ENCODE measurements at places on chromosomes 1 and 21. TPM values are rescaled to one million over a fixed set of nuclear protein-coding genes. Genes with fewer than 3 reads are reported as not detected.
A peak's percentile ranks its signal among the peaks of the same experiment; 100 is the strongest.

DNA sequence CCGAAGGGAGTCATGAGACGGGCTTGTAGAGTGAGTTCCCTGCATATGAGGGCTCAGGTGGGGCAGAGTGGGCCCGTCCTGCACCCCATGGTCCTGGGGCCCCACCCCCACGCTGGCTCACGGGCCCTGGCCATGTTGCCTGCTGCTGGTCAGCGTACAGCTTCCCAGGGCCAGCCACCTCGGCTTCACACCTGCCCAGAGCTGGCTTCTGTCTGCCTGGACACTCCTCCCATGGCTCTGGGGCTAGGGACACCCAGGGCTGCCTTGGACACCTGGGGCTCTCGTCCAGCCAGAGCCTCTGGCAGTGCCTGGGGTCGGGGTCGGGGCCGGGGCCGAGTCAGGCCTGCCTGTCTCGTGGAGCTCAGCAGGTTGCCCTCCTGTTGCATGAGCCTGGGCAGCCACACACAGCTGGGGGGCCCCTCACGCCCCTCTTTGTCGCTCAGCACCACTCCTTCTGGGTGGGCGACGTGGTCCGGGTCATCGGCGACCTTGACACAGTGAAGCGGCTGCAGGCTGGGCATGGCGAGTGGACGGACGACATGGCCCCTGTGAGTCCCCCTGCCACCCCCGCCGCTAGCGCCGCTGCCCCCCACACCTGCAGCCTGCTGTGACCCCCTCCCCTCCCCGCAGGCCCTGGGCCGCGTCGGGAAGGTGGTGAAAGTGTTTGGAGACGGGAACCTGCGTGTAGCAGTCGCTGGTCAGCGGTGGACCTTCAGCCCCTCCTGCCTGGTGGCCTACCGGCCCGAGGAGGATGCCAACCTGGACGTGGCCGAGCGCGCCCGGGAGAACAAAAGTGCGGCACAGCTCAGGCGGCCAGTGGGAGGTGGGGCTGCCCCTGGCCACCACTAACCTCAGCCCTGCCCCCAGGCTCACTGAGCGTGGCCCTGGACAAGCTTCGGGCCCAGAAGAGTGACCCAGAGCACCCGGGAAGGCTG is 5.5 kb upstream of the MMP23B start:
- no peak overlapping the region for H3K27ac ChIP-seq
- H3K27me3 ChIP-seq, result no peaks in the 10 kb centered on the region
- no peaks in the 10 kb centered on the region for H3K36me3 ChIP-seq
- no peak for DNase-seq

- peaks cover 30% of the 10 kb centered on the region for H3K4me1 ChIP-seq
- no peaks in the 10 kb centered on the region for H3K36me3 ChIP-seq
- no peak overlapping the region for H3K4me3 ChIP-seq
- no peak overlapping the region for H3K27ac ChIP-seq
These were observed 5.2 kb downstream of the COQ8A start for GRCh38 chr1:226945106-226945857.

DNA sequence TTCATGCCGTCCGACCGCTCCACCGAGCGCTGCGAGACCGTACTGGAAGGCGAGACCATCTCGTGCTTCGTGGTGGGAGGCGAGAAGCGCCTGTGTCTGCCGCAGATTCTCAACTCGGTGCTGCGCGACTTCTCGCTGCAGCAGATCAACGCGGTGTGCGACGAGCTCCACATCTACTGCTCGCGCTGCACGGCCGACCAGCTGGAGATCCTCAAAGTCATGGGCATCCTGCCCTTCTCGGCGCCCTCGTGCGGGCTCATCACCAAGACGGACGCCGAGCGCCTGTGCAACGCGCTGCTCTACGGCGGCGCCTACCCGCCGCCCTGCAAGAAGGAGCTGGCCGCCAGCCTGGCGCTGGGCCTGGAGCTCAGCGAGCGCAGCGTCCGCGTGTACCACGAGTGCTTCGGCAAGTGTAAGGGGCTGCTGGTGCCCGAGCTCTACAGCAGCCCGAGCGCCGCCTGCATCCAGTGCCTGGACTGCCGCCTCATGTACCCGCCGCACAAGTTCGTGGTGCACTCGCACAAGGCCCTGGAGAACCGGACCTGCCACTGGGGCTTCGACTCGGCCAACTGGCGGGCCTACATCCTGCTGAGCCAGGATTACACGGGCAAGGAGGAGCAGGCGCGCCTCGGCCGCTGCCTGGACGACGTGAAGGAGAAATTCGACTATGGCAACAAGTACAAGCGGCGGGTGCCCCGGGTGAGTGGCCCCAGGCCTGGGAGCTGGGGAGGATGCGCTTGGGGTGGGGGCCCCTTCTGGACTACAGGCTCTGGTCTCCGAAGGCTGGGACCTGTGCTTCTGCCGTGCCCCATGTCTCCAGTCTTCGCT is 1.1 kb downstream of the SKI start:
- peak overlapping the region; percentile 78 for H3K27ac ChIP-seq
- peaks cover 28% of the 10 kb centered on the region for H3K36me3 ChIP-seq
- peak overlapping the region; percentile 83 for H3K4me3 ChIP-seq

GRCh38 chr1:160221089-160221488 is 15.9 kb downstream of the PEA15 start:
- no peak overlapping the region for H3K4me3 ChIP-seq
- no peak overlapping the region for H3K27ac ChIP-seq
- H3K27me3 ChIP-seq, result no peaks in the 10 kb centered on the region

DNA sequence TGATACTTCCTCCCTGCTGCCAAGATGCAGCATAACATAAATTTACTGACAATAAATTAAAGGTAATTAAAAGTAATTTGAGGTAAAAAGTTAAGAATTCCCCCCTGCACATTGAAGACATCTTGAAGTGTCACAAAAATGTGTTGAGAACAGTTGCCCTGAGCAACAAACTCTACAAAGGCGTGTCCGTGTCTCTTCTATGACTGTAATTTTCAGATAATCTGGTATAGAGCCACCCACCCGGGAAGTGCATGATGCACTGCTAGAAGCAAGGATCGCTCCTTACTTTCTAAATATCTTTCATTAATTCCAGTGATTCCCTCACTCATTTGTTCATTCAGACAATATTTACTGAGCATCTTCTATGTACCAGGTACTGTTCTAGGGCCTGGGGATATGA is 11.0 kb upstream of the CASQ1 start:
- H3K36me3 ChIP-seq, result no peaks in the 10 kb centered on the region
- no peaks in the 10 kb centered on the region for H3K4me1 ChIP-seq
- no peaks in the 10 kb centered on the region for H3K27me3 ChIP-seq
- no peak overlapping the region for H3K4me3 ChIP-seq

GRCh38 chr21:42003051-42003461 is 7.1 kb downstream of the ZBTB21 start:
- H3K4me3 ChIP-seq, result no peak overlapping the region
- no peak for DNase-seq
- H3K36me3 ChIP-seq, result peaks cover 11% of the 10 kb centered on the region
- H3K4me1 ChIP-seq, result peaks cover 14% of the 10 kb centered on the region
- no peak overlapping the region for H3K27ac ChIP-seq

- DNase-seq, result no peak
- no peaks in the 10 kb centered on the region for H3K36me3 ChIP-seq
- no peaks in the 10 kb centered on the region for H3K27me3 ChIP-seq
- no peak overlapping the region for H3K4me3 ChIP-seq
These were observed 1486.3 kb downstream of the BRINP3 start for GRCh38 chr1:188991221-188991930.

GRCh38 chr1:93768380-93768863 is 86.8 kb upstream of the BCAR3 start:
- no peaks in the 10 kb centered on the region for H3K27me3 ChIP-seq
- peaks cover 6% of the 10 kb centered on the region for H3K4me1 ChIP-seq

DNA sequence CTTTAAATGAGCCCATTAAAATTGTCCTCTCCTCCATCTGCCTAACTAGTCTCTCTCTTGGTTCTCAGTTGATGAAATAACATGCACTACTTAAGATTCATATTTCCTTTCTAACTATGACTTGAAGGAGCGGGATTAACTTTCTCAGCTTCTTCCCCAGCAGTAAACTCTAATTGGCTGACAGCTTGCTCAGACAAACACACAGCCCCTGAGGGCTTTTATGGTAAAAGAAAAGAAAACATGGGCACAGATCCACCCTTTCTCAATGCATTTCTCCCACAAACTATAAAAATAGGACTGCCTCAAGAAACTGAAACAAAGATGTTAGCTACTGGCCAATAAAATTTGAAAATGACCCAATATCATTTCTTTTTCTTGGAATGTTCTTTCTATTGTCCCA is 703.1 kb downstream of the ADGRL2 start:
- H3K27me3 ChIP-seq, result no peaks in the 10 kb centered on the region
- no peaks in the 10 kb centered on the region for H3K4me1 ChIP-seq

- no peaks in the 10 kb centered on the region for H3K36me3 ChIP-seq
- no peaks in the 10 kb centered on the region for H3K27me3 ChIP-seq
- H3K27ac ChIP-seq, result no peak overlapping the region
- DNase-seq, result no peak
These were observed 13.9 kb downstream of the WNT2B start for GRCh38 chr1:112522621-112523020.

The SYNC gene
- not detected for polyA plus RNA-seq

DNA sequence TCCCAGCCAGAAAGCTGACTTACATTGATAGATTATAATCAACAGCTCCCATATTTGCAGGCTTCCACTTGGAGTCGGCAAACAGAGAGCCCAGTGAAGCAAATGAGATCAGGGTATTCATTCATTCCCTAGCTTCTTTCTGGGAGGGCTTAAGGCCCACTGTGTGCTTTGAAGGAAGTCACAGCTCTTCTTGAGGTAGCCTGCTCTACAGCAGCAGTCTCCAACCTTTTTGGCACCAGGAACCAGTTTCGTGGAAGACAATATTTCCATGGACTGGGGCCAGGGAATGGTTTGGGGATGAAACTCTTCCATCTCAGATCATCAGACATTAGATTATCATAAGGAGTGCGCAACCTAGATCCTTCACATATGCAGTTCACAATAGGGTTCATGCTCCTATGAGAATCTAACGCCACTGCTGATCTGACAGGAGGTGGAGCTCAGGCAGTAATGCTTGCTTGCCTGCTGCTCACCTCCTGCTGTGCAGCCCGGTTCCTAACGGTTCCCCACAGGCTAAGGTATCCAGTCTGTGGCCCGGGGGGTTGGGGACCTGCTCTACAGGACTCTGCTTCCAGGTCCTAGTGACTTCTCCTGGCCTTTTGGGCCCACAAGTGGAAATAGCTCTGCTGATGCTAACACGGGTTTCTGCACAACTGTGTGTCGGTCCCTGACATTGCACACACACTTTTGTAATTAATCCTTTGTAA is 13.7 kb upstream of the ADAM30 start:
- no peaks in the 10 kb centered on the region for H3K4me1 ChIP-seq
- no peak overlapping the region for H3K4me3 ChIP-seq
- no peaks in the 10 kb centered on the region for H3K27me3 ChIP-seq
- H3K36me3 ChIP-seq, result peaks cover under 1% of the 10 kb centered on the region
- DNase-seq, result no peak

GRCh38 chr1:152933196-152933595 is 13.8 kb upstream of the SPRR5 start:
- H3K36me3 ChIP-seq, result no peaks in the 10 kb centered on the region
- H3K4me3 ChIP-seq, result no peak overlapping the region
- H3K27me3 ChIP-seq, result no peaks in the 10 kb centered on the region
- no peak overlapping the region for H3K27ac ChIP-seq

DNA sequence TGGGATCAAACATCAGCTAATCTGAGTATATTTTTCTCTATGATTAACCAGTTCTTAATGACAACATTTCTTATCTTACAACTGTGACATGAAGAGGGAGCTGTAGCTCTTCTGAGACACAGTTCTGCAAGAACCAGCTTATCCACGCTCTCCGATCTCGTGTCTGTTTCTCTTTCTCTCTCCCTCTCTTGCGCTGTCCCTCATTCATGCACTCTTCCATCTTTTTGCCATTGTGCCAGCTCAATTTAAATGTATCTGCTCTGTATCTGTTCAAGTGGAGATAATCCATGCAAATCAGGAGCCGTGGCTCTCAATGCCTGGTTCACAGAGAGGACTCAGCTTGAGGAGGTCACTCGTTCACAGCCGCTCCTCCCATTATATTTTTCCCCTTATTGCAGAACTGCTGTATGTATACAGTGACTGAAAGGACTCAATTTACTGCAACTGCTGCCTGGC is 494.7 kb upstream of the ADGRL2 start:
- no peaks in the 10 kb centered on the region for H3K36me3 ChIP-seq
- H3K27ac ChIP-seq, result no peak overlapping the region
- H3K4me1 ChIP-seq, result no peaks in the 10 kb centered on the region
- H3K4me3 ChIP-seq, result no peak overlapping the region
- H3K27me3 ChIP-seq, result no peaks in the 10 kb centered on the region

DNA sequence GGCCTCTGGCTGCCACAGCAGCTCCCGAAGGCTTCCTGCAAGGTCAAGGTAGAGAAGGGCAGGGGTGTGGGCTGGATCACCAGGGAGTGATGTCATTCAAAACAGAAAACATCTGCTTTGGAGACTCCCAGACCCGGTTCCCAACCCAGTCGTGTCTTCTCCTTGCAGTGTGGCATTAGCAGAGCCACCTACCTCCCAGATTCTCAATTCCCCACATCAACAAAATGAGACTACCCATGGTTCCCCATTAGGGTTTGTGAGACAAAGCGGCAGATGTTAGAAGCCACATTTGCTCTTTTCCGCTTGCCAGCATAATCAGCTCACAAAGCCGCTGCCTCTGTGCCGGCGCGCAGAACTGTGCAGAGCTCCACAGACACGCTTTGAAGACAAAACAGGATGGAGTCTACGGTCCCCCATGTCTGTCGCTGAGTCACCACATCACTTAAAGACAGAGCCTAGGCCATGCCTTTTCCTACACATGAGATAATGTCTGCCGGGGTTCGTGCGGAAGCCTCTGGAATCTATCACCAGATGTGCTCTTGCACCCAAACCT is 12.5 kb downstream of the KIF17 start:
- no peaks in the 10 kb centered on the region for H3K27me3 ChIP-seq
- no peak overlapping the region for H3K27ac ChIP-seq
- DNase-seq, result no peak
- no peaks in the 10 kb centered on the region for H3K4me1 ChIP-seq

DNA sequence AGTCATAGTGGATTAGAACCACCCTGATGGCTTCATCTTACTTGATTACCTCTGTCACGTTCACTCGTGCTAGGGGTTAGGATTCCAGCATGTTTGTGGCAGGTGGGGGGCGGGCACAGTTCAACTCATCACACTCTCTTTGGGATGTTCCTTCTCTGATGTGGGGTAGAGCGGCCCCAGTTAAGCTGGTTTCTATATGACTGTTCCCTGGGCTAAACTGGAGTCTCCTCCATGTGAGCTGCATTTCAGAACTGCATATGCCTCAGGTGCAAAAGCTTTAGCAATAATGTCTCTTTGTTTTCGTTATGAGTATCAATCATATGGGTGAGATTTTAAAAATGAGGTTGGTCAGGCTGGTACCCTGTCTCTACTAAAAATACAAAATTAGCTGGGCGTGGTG is 393.2 kb downstream of the RPS6KC1 start:
- no peak for DNase-seq
- H3K27me3 ChIP-seq, result no peaks in the 10 kb centered on the region
- no peaks in the 10 kb centered on the region for H3K4me1 ChIP-seq
- no peak overlapping the region for H3K4me3 ChIP-seq

- DNase-seq, result peak; percentile 60
- H3K27me3 ChIP-seq, result no peaks in the 10 kb centered on the region
- H3K4me3 ChIP-seq, result peak overlapping the region; percentile 76
- H3K27ac ChIP-seq, result peak overlapping the region; percentile 92
These were observed 712 bp downstream of the DEGS1 start for GRCh38 chr1:224183591-224184312.

DNA sequence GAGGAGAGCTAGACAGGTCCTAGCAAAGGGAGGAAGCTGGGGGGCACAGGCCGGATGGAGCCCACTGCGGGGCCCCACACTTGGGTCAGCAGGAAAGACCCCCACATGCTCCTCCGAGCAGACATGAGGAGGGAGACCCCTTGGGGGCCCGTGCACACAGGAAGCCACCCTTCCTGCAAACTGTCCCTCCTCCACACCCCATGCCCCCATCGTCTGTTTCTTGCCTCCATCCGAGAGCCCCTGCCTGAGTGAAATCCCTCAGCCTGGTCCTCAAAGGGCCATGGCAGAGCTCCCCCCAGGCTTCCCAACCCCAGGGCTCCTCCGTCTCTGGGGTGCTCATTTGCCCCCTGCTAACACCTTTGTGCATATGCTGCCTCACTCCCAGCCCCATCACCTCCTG is 168.0 kb downstream of the PRDM16 start:
- H3K36me3 ChIP-seq, result no peaks in the 10 kb centered on the region
- H3K4me3 ChIP-seq, result no peak overlapping the region
- no peaks in the 10 kb centered on the region for H3K4me1 ChIP-seq

Measured in naive thymus-derived CD4-positive, alpha-beta T cell (primary cell).